Breast epithelium (tissue), 4 donors: ENCODE measurements at places on chromosomes 1 and 21.
A peak's percentile ranks its signal among the peaks of the same experiment; 100 is the strongest.

GRCh38 chr1:218494449-218494852, 149.3 kb downstream of the TGFB2 start:
- no peaks in the 10 kb centered on the region for H3K27me3 ChIP-seq
- H3K36me3 ChIP-seq, result no peaks in the 10 kb centered on the region
- H3K27ac ChIP-seq, result peak overlapping the region; percentile 19

DNA sequence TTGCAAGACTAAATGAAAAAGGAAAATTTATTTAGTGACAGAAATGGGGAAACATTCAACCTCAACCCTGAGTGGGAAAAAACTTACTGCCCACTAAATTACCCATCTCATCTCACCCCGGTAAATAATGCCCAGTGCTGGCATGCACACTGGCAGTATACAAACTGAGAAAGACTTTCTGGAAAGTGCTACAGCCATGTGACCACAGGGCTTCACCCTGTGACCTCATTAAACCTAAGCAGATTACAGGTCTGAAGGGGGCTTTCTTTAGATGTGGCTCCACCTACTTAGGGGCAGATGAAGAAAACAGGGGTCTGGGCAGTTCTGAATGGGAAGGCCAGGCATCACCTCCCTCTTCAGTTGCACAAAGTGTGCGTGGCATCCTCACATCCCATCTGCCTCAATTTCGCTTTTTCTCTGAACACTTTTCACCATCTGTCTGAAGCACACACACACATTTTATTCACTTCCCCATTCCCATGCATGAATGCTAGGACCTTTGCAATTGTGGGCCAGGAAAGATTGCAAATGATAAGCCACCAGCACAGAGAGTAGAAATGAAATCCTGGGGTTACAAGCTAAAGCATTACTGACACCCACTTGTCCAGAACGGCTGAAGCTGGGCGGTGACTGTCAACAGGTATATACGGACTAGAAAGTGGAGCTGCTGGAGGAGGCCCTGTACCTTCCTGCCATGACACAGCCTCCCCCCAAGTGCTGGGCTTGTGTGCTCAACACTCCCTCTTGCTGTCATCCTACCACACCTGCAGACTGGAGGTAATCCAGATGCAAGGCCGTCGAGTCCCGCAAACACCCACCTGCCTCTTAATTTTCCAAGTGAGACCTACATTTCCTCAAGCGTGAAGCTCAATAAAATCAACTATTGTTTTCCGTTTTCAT, 2.7 kb downstream of the NADK start:
- no peaks in the 10 kb centered on the region for H3K36me3 ChIP-seq
- H3K4me3 ChIP-seq, result no peak overlapping the region
- peak overlapping the region; percentile 82 for H3K27ac ChIP-seq
- H3K4me1 ChIP-seq, result peaks cover 12% of the 10 kb centered on the region
- H3K27me3 ChIP-seq, result no peaks in the 10 kb centered on the region

GRCh38 chr1:17419626-17420328, 19.7 kb downstream of the RCC2 start:
- no peak overlapping the region for H3K27ac ChIP-seq
- no peak for DNase-seq
- H3K36me3 ChIP-seq, result peaks cover 11% of the 10 kb centered on the region
- no peaks in the 10 kb centered on the region for H3K27me3 ChIP-seq

DNA sequence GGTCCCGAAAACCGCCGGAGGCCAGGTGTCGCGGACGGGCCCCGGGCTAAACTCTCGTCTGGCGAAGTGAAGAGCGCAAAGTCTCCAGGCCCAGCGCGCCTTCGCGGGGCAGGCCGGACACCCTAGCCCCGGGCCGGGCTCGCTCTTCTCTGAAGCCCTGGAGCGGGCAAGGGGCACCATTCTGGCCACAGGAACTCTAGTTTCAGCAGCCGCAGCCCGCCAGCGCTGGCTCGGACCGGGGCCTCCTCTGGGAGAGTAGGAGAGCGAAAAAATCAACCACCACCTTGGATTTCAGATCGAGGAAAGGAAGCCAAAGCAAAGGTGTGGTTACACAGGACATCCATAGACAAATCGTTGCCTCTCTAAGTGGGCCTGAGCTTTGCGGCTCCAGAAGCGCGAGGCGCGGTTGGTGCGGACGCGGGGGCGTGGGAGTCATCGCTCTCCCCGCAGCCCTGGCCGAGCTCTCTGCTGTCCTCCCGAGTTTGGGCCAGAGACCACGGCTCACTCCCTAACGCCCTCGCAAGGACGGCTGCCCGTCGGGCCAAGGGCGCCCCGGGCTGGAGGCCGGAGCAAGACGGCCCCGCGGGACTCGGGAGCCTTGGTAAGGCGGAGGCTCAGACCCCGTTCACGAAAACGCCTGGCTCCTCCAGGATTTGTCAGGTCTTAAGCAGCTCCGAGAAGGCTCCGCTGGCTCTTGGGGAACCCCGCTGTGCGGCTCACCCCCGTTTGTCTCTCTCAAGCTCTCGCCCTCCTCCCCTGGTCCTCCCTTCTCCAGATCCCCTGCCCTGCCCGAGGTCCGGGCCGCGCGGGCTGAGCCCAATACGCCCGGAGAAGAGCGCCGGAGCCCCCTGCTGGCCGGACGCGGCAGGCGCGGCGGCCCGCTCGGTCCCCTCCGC, 132.9 kb upstream of the DPYD start:
- H3K4me3 ChIP-seq, result peak overlapping the region; percentile 39
- peaks cover 23% of the 10 kb centered on the region for H3K27me3 ChIP-seq
- no peaks in the 10 kb centered on the region for H3K4me1 ChIP-seq
- no peak for DNase-seq
- H3K27ac ChIP-seq, result no peak overlapping the region

- no peak overlapping the region for H3K27ac ChIP-seq
- H3K27me3 ChIP-seq, result no peaks in the 10 kb centered on the region
- DNase-seq, result no peak
- H3K4me3 ChIP-seq, result no peak overlapping the region
- H3K36me3 ChIP-seq, result no peaks in the 10 kb centered on the region
Measured at GRCh38 chr1:234135501-234135900, 231.0 kb downstream of the SLC35F3 start.
